ENCODE measurements at places on chromosomes 2 and 18. TPM values are rescaled to one million over a fixed set of nuclear protein-coding genes. Genes with fewer than 3 reads are reported as not detected.

SFT2D3 gene
- 4.4 TPM for total RNA-seq

CIDEA gene
- not detected for total RNA-seq

MOCOS gene
- total RNA-seq, result 2.9 TPM

OTOS gene
- total RNA-seq, result not detected

COL4A3 gene
- total RNA-seq, result 16.2 TPM

WIPF1 gene
- total RNA-seq, result 10.6 TPM

TANC1 gene
- 46.6 TPM for total RNA-seq

AGBL5 gene
- 16.5 TPM for total RNA-seq

NAT8 gene
- not detected for total RNA-seq

ERFE gene
- 0.92 TPM for total RNA-seq

SULT1C4 gene
- total RNA-seq, result 0.19 TPM

NPPC gene
- total RNA-seq, result 0.26 TPM

MAB21L4 gene
- not detected for total RNA-seq

COPS7B gene
- total RNA-seq, result 15.2 TPM

TBR1 gene
- total RNA-seq, result not detected

RAD51AP2 gene
- not detected for total RNA-seq

FHOD3 gene
- total RNA-seq, result 0.92 TPM

TMEM17 gene
- 2.2 TPM for total RNA-seq

PRSS56 gene
- not detected for total RNA-seq

SPDYA gene
- total RNA-seq, result 0.79 TPM

SKA1 gene
- 8.0 TPM for total RNA-seq

TEKT4 gene
- not detected for total RNA-seq

PROC gene
- not detected for total RNA-seq

CDKL4 gene
- total RNA-seq, result 1.7 TPM

FER1L5 gene
- 0.25 TPM for total RNA-seq

IL36B gene
- total RNA-seq, result not detected

SPATS2L gene
- 55.9 TPM for total RNA-seq

NPHP1 gene
- 6.9 TPM for total RNA-seq

SLC4A1AP gene
- total RNA-seq, result 32.5 TPM

SKOR2 gene
- not detected for total RNA-seq

IL1B gene
- total RNA-seq, result 0.50 TPM

CSRNP3 gene
- 3.1 TPM for total RNA-seq

EMILIN1 gene
- total RNA-seq, result 292 TPM

CEBPZOS gene
- total RNA-seq, result 12.9 TPM

ZFAND2B gene
- total RNA-seq, result 37.5 TPM

CPO gene
- 0.13 TPM for total RNA-seq

CNRIP1 gene
- 23.8 TPM for total RNA-seq

CDH19 gene
- total RNA-seq, result 1.7 TPM

SULT1C2 gene
- not detected for total RNA-seq

CHST9 gene
- not detected for total RNA-seq

HADHA gene
- 166 TPM for total RNA-seq

CD8B gene
- not detected for total RNA-seq

CTLA4 gene
- total RNA-seq, result not detected

SUCLG1 gene
- 41.0 TPM for total RNA-seq

CHRND gene
- not detected for total RNA-seq

TGFA gene
- total RNA-seq, result 0.06 TPM

ANKRD29 gene
- 4.9 TPM for total RNA-seq

RAB27B gene
- 5.0 TPM for total RNA-seq

ANO7 gene
- 0.40 TPM for total RNA-seq

RAB6C gene
- under 0.01 TPM for total RNA-seq

GREB1 gene
- 0.12 TPM for total RNA-seq

RBM43 gene
- 8.0 TPM for total RNA-seq

CYS1 gene
- 2.0 TPM for total RNA-seq

SLC9A4 gene
- under 0.01 TPM for total RNA-seq

LYPD1 gene
- total RNA-seq, result 21.7 TPM

RNF125 gene
- 0.13 TPM for total RNA-seq

SH2D6 gene
- 0.40 TPM for total RNA-seq

LRP2 gene
- total RNA-seq, result not detected

Measured in aortic smooth muscle cell (primary cell).